Lower leg skin (tissue), 4 donors: ENCODE measurements at places on chromosomes 2 and 18. TPM values are rescaled to one million over a fixed set of nuclear protein-coding genes. Genes with fewer than 3 reads are reported as not detected.

DNA sequence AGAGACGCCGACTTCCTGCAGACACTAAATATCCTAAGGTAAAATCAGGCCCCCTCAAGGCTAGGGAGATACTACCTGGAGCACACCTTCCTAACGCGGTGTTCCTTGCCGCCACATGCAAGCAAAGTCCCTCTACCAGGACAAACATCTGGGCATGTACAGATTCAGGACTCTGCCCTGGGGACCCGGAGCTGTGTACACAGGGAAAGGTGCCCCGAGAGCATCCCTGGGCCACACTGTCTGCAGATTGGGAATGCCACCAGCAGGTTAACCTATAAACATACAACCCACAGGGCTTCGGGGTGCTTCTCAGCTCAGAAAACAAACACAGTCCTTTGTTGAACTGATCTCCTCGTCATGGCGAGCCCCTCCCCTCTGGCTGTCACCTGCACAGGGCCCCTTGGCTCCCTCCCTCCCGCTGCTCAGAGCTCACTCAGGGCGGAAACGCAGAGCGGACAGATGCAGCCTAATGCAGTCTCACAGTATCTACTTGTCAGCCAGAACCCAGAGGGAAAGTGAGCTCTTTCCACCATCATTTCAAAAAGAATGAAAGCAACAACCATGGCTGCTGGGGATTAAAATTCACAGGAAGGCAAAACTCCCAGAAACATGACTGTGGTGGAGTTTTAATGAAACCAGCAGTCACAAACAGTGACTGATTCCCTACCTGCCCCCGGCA lies 218.8 kb downstream of the HDAC4 start:
- DNase-seq = no peak

GRCh38 chr2:85852937-85853498 lies 35.8 kb downstream of the ST3GAL5 start:
- peak; percentile 88 for DNase-seq

The SLC5A7 gene
- total RNA-seq = not detected

- DNase-seq = no peak
Observed at GRCh38 chr2:239400596-239401066, at the start of gene HDAC4. Gene HDAC4 (minus strand): TSS chr2:239401020. CDS start chr2:239352699, 48,321 bp downstream.

- DNase-seq = peak; percentile 54
Observed at GRCh38 chr2:241987726-241988125, 118.2 kb downstream of the RTP5 start.

DNA sequence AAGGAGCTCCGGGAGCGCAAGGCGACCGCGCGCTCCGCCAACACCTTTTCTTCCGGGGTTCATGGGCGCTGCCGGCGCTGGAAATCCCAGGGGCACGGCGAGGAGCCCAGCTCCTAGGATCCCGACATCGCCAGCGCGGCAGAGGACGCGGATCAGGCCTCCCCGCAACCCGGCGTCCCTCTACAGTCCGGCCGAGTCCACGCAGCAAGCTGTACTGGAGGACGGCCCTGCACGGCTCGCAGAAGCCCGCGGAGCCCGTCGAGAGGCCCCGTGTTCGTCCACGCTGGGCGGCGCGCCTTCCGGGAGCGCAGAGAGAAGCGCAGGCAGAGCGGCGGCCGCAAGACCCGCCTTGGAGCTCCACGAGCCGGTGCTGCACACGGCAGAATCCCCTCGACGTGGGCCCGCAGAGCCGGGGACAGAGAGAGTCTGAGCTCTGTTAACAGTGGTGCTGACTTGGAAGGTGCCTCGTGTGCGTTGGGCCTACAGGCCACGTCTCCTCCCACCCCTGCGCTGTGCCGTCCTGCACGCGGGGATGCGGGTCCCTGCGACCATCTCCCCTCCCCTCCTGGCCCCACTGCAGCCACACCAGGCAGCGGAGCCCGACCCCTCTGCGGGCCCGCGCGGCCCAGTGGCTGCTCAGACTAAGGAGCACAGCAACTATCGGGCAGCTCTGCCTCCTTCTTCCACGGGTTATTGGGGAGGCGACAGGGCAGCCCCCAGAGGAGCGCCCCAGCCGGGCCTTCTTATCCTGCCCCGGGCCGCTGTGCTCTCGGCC lies 28.1 kb upstream of the PTPN2 start:
- no peak for DNase-seq

DNA sequence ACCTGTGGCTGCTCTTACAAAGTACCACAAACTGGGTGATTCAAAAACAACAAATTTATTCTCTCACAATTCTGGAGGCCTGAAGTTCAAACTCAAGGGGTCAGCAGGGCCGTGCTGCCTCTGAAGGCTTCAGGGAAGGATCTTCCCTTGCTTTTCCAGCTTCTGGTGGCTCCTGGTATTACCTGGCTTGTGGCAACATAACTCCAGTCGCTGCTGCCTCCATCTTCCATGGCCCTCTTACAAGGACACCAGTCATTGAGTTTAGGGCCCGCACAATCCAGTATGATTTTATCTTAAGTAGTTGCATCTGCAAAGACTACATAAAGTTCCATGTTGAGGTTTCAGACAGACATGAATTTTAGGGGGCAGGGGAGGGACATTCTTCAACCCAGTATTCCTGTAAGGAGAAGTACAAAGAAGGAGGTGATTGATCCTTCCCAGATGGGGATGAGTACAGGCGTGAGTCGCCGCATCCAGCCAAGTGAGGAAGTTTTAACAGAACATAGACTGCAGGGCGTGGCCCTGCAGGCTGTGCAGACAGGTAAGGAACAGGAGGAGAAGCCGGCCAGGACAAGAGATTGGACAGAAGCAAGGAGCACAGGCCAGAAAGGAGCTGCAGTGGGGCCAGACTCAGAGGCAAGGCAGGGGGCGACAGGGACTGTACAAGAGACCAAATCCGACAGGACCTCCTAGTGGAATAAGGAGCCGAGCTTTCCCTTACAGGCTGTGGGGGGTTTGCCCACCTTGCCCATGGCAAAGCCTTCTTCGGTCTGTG lies 44.4 kb upstream of the BZW1 start:
- DNase-seq = no peak

- no peak for DNase-seq
Observed at GRCh38 chr2:75564713-75565359, 4.1 kb upstream of the EVA1A start.

DNA sequence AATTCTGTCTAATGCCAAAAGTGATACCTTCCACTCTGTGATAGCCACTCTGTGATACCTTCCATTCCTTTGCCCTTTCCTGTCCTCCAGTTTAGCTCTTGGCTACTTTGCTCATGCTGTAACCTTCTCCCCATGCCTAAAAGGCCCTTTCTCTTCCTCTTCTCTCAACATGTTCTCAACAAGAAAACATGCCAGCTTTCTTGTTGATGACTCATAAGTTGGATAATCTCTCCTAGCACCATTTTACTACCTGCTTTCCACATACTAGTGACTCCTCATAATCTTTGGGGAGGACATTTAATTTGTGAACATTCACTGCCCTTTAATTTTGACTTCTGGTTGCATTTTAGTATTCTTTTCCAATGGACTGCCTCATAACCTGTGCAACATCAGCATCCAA lies 55.9 kb upstream of the NT5C1B start:
- no peak for DNase-seq

The ABCG8 gene
- not detected for total RNA-seq

The ST8SIA3 gene
- not detected for total RNA-seq

The ARHGAP15 gene
- total RNA-seq = 4.6 TPM

The LAMA3 gene
- 173 TPM for total RNA-seq

The DSC2 gene
- total RNA-seq = 35.7 TPM

GRCh38 chr18:23340661-23341060 lies 112.4 kb upstream of the RIOK3 start:
- DNase-seq = no peak

- no peak for DNase-seq
Observed at GRCh38 chr2:238291550-238292281, 3.3 kb upstream of the PER2 start.

The SDC1 gene
- total RNA-seq = 825 TPM

GRCh38 chr18:63152791-63153190 lies 166.8 kb downstream of the BCL2 start:
- no peak for DNase-seq

GRCh38 chr18:59123588-59124369 lies 15.9 kb upstream of the SEC11C start:
- no peak for DNase-seq

The GCKR gene
- not detected for total RNA-seq

DNA sequence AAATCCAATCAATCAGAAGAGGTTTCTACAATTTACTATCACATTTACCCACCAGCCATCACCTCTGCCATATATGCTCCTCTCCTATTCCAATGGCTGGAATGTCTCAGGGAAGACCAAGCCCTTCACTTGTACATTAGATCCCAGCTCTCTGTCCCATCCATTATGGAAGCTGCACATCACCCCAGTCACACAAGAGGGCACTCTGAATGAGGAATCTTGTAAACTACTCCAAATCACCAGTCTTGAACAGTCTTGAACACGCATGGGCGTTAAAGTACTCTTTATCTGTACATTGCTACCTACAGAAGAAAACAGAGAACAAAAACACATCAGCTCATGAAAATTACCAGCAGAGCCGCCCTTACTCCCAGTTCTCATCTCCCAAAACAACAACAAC lies 38.7 kb downstream of the ZC3H8 start:
- DNase-seq = no peak

GRCh38 chr2:51511002-51511401 lies 479.1 kb upstream of the NRXN1 start:
- no peak for DNase-seq

The NT5DC4 gene
- total RNA-seq = not detected

The ALPP gene
- not detected for total RNA-seq

DNA sequence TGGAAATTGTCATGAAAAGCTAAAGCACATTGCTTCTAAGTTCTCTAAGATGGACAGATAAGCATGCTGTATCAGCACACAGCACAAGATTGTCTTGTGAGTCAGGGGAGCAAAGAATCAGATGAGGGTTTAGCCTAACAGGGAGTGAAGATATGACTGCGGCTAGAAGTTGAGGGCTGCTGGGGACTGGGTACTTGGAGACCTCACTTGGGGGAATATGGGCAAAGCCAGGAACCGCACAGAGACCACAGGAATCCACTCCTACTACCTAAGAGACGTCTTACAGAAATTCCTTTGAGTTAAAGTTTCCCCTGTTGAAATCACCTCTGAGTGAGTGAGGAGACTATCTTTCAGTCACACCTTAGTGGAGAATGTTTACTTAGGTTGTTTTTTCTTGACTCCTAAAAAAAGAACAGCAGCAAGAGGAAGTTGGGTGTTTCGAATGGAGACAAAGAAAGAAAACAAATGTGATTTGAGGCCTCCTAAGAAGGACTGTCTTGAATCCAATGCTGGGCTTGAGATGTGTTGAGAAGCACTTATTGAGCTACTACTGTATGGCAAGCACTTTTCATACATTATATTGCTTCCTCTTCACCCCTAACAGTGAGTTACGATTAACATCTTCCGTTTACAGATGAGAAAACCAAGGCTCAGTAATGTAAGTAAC lies 100.7 kb downstream of the ANKRD44 start:
- DNase-seq = no peak

- DNase-seq = no peak
Observed at GRCh38 chr18:31740180-31740579, 20.5 kb downstream of the SLC25A52 start.

DNA sequence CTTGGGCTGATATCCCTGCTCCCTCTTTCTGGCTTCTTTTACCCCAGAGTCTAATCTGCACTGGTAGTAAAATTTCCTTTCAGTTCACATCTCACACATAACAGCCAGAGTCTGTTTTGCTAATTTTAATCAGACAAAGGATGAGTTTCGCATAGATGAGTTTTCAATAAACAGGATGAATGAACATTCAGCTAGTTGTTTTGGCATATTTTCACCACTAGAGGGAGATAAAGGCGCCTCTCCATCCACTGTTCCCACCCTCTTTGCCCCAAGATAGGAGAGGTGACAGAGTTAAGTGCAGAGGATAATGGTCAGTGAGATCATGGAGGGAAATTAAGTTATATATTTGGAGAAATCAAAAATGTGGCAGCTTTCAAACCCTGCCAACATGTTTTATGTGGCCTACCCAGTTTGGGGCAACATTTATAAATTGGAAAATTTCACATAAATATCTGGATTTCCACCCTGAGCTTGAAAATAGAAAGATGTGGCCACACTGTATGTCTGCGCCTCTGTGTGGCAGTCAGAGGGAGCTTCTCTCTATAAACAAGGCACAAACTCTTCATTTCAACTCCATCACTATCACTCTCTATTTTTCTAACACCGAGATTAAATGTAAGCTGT lies 48.5 kb upstream of the DTNA start:
- no peak for DNase-seq

The RAB10 gene
- total RNA-seq = 143 TPM

- DNase-seq = no peak
Observed at GRCh38 chr2:46389417-46389916, 89.9 kb upstream of the TMEM247 start.

The LGALSL gene
- total RNA-seq = 81.9 TPM

DNA sequence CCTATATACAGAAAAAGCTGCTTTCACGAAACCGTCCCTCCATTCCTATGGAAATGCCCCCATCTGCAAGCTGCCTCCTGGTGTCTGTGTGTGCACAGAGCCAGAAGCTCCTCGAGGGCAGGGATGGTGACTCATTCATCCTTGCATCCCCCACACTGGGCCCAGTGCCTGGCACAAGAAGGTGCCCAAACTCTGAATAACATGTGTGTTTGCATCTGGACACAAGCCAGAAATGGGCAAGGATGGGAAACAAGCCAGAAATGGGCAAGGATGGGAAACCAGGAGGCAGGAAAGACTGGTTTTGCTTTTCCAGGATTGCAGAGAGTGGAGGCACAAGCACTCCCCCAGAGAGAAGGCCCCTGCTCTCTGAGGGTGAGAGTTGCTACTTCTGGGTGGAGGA lies 313.9 kb downstream of the CELF4 start:
- DNase-seq = no peak

DNA sequence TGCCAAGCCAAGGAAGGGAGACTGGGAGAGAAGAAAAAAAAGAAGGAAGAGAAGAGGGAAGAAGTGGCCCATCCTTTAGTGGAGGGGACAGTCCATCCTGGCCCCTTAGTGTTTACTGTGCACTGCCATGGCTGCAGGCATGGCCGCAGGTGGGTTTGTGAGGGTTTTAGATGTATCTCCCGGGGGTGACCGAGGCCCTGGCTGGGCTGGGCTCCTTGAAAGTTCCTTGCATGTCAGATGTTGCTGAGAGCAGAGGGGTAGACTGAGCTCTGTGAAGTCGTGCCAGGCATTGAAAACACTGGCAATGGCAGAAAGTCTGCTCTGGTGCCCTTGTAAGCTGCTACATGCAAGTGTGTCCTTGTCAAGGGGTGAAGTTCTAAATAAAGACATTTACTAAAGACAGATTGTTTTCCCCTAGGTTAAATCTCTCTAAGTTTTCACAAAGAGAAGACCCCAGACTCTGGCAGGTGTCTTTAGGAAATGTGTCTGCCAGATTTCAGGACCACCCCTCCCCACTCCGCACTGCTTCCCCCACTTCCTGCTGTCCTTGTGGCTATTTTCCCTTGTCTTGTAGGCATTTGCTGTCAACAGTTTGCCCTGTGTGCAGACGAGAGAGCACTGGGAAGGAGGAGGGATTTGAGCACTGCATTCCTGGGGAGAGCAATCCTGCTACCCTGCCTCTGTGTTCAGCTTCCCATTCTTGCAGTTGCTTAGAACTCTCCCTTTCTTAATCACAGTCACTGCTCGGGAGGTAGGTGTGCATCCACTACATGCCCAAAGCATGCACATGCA lies 68.4 kb downstream of the ACOXL start:
- DNase-seq = no peak
